Endodermal cell (in vitro differentiated cells): ENCODE measurements at places on chromosomes 6 and 20.

DNA sequence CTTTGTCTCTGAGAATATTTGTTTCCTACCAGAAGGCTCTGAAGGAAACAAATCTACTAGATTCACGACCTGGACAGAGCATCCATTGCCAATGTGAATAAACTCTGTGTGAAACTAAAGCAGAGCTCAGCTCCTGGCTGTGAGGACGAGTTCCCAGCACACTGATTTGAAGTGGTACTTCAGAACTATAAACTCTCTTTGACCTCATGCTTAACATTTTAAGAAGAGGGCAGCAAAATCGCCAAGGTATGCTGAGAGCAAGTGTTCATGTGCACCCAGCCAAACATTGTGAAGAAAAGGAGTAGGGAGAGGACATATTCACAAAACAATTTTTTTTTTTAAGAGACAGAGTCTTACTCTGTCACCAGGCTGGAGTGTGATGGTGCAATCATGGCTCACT, 33.7 kb upstream of the ZNF133 start:
- no peaks in the 10 kb centered on the region for H3K36me3 ChIP-seq
- peaks cover 5% of the 10 kb centered on the region for H3K4me1 ChIP-seq
- no peak overlapping the region for H3K27ac ChIP-seq
- no peak overlapping the region for H3K4me3 ChIP-seq
- no peak for DNase-seq

GRCh38 chr6:163774485-163774884, 360.0 kb downstream of the QKI start:
- no peaks in the 10 kb centered on the region for H3K27me3 ChIP-seq
- no peak overlapping the region for H3K27ac ChIP-seq
- no peak for DNase-seq
- H3K36me3 ChIP-seq = no peaks in the 10 kb centered on the region
- H3K4me3 ChIP-seq = no peak overlapping the region

DNA sequence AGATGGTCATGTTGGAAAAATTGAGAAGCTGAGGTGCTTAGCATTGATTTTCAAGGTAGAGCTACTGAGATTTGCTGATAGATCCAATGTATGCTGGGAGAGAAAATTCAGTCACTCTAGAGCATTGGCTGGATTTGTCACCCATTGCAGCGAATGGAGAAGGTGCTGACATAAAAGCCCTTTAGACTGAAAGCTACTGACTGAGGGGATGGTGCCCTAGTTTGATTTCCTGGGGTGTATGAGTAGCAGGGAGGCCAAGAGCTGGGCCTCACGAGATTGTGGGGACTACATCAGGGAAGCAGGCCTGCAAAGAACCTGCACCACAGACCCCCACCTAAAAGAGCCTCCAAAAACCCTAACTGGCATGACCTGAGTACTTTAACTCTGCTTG, 23.9 kb upstream of the PRND start:
- H3K4me1 ChIP-seq = no peaks in the 10 kb centered on the region
- no peak overlapping the region for H3K4me3 ChIP-seq

DNA sequence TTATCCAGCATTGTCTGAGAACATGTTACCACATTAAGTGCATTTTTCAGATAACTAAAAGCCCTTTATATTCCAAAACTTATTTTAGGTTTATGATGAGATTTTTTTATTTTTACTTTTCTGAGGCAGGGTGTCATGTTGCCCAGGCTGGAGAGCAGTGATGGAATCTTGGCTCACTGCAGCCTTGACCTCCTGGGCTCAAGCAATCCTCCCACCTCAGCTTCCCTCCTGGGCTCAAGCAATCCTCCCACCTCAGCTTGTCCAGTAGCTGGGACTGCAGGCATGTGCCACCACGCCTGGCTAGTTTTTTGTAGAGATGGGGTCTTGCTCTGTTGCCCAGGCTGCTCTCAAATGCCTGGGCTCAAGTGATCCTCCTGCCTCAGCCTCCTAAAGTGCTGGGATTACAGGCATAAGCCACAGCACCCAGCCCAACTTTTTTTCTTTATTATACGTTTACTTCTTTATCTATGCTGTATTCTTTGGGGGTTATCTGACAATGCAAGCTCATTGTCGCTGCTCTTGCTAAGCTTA, 6.2 kb downstream of the DYNLT1 start:
- no peak overlapping the region for H3K27ac ChIP-seq
- peaks cover 8% of the 10 kb centered on the region for H3K4me1 ChIP-seq
- peaks cover 57% of the 10 kb centered on the region for H3K36me3 ChIP-seq

DNA sequence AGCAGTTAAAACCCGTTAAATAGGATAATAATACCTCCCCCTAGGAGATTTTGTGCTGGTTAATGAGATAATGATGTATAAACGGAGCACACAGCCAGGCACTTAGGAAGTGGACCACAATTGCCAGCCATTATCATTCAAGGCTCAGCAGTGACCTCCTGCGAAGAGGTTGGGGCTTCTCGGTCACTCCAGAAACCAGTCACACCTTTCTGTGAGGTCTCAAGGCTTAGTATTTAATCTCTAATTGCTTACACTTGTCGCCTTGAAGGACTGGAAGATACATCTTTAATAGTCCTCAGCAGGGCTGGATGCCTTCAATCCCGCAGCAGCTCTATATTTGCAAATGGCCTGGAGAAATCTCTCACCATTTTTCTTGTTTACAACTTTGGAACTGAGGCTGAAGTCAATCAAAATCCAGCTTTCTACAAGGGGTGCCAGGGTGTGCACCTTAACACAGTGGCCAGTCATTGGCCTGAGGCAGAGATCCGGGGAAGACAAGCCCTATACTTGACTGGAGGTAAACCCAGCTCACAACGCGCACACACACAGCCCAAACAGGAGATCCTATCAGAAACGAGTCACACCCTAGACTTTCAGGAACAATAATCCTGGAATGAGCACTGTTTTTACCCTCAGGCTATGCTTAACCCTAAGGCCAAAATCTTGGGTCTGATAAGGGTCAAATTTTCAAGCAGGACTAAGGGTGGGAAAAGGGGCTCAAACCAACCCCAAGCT, 1.2 kb downstream of the POU5F1 start:
- no peaks in the 10 kb centered on the region for H3K36me3 ChIP-seq
- H3K4me3 ChIP-seq = no peak overlapping the region
- no peaks in the 10 kb centered on the region for H3K27me3 ChIP-seq
- DNase-seq = peak; percentile 55
- H3K27ac ChIP-seq = no peak overlapping the region
- peaks cover 19% of the 10 kb centered on the region for H3K4me1 ChIP-seq

DNA sequence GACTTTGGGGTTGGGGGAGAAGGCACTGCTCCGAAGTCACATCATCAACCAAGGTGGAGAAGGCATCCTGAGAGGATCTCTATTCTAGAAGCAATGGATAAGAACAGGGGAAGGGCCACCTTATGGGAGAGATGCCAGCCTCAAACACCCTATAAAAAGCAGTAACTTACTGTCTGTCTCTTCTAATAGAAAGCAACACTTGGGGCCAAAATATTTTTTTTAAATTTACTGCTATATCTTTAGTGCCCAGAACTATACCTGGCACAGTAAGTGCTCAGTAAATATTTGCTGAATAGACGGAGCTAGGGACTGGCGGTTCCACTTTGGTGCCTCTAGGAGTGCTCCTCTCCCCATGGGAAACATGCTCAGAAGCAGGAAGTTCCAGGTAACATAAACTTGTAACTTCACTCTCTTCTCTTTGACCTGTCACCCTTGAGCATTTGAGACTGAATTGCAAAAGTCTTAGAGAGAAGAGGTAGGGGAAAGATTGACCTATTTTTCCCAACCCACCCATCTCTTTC, 807 bp upstream of the OTOR start:
- H3K4me1 ChIP-seq = no peaks in the 10 kb centered on the region
- H3K27me3 ChIP-seq = no peaks in the 10 kb centered on the region
- DNase-seq = no peak
- H3K36me3 ChIP-seq = no peaks in the 10 kb centered on the region
- H3K27ac ChIP-seq = no peak overlapping the region
